ENCODE measurements at places on chromosomes 1 and 21.

- no peak for DNase-seq
These were observed 16.4 kb downstream of the CDCP2 start for GRCh38 chr1:54136269-54136896.

- DNase-seq: no peak
These were observed 131.9 kb downstream of the AK5 start for GRCh38 chr1:77413541-77414335.

DNA sequence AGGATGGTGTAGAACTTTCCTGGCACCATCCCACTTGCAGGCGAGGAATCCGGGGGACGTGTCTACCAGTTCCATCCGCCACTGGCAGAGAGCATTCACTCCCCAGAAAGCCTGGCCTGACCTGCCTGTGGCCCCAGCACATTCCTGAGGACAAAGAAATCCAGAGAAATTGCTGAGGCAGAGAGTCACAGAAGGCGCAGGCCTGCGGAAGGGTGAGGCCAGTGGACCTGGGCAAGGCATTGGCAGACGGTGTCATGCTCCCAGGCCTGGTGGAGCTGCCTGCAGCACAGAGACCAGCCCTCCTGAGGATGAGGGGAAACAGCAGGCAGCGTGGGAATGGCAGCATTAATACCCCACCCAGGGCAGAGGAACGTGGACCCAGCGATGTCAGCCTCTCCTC, 81.2 kb upstream of the F3 start:
- DNase-seq: no peak

GRCh38 chr1:174206148-174206836, 47.0 kb downstream of the RABGAP1L start:
- no peak for DNase-seq

DNA sequence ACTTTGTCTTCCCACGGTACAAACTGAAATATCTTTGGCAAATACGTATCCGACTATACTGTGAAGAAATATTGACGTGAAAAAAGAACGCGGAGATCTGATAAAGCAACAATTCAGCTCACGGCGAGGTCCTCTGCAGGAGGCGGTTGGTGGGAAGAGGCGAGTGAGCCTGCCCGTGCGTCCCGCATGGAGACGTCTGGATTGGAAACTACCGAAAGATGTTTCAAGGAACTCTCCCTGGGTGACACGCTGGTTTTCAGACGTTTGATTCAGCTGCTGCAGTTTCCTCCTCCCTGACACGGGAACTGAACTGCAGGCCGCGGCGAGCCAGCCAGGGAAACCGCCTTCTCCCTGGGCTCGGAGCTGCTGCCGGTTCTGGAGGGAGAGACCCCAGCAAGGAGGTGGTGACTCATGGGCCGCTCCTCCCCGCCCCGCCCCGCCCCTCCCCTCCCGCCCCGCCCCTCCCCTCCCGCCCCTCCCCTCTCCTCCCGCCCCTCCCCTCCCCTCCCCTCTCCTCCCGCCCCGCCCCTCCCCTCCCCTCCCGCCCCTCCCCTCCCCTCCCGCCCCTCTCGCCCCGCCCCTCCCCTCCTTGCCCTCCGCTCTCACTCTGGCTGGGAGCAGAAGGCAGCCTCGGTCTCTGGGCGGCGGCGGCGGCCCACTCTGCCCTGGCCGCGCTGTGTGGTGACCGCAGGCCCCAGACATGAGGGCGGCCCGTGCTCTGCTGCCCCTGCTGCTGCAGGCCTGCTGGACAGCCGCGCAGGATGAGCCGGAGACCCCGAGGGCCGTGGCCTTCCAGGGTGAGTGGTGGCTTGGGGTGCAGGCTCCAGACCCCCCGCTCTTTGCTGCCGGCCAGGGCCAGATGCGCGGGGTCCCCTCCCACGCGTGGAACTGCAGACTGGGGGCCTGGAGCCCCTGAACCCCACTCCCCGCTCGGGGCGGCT, at the start of gene COL6A1:
Gene COL6A1 (plus strand): TSS at position 620 of the 941 bp plus-strand sequence. CDS start 81 bp downstream, at position 701.
- DNase-seq: no peak

DNA sequence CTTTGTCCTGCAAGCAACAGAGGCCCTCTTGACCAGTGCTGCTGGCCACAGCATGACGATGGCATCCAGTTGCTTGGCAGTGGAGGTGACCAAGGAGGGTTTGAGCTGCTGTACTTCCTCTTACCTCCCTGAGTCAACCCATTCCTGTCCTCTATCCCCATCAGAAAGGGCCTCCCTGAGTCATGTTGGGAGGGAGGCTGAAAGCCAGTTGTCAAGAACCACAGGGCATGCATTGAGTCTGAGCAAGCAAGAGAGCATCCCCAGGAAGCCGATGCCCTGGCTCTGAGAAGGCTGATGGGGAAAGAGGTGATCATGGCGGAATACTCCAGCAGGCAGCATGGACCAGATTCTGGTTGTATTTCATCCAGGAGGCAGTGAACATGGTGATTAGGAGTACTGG, 69.6 kb downstream of the LACTBL1 start:
- no peak for DNase-seq

- no peak for DNase-seq
These were observed 613.0 kb downstream of the NPHP4 start for GRCh38 chr1:5379176-5379759.

GRCh38 chr1:174777262-174777661, 222.5 kb upstream of the CACYBP start:
- no peak for DNase-seq

- DNase-seq: no peak
These were observed 30.7 kb upstream of the IL20 start for GRCh38 chr1:206834711-206835110.

- DNase-seq: no peak
These were observed 1.5 kb downstream of the CSDE1 start for GRCh38 chr1:114756009-114756892.

DNA sequence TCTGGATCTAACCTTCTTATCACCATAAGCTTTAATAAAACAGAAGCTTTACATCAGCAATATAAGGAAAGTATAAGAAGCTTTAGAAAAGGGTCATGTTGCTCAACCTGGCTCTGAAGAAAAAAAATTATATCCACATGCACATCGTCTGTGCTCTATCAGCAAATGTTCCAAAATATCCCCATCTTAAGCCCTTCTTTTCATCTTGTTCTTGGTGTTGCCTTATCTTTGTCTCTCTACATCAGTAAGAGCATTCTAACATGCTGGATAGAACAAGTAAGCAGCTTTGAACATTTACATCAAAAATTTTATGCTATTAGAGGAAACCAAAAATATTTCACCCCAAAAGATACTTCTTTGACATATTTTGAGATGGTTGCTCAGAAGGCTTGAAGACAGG, 157.8 kb upstream of the SNX7 start:
- DNase-seq: no peak

DNA sequence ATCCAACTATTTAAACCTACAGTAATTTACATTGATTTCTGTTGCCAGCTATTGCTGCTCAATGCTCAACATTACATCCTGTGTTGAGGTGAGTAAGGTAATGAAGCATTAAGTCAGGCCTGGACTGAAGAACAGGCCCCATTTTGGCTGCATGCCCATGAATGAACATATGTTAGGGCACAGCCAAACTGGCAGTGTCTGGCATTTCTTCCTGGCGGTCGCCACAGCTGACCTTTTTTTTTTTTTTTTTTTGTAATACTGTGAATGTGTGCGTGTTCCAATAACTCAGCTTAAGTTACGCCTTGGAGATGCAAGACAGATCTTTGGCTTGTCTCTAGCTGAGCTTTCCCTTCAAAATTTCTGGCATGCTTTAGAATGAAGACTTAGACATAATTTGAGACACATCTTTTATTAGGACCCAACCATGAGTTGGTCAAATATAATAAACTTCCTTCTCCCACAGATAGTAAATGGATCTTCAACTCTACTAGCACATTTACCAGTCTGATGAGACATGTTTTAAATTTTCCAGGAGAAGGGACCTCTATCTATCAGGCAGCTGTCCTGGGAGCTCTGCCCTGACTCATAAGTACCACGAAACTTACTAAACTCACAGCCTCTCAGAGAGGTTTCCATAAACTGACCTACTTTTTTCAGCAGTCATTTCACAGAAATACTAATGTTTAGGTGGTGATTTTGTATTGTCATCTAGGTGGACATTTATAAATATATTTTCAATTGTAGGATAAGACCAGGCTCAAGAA, 341.1 kb upstream of the RUNX1 start:
- DNase-seq: no peak

DNA sequence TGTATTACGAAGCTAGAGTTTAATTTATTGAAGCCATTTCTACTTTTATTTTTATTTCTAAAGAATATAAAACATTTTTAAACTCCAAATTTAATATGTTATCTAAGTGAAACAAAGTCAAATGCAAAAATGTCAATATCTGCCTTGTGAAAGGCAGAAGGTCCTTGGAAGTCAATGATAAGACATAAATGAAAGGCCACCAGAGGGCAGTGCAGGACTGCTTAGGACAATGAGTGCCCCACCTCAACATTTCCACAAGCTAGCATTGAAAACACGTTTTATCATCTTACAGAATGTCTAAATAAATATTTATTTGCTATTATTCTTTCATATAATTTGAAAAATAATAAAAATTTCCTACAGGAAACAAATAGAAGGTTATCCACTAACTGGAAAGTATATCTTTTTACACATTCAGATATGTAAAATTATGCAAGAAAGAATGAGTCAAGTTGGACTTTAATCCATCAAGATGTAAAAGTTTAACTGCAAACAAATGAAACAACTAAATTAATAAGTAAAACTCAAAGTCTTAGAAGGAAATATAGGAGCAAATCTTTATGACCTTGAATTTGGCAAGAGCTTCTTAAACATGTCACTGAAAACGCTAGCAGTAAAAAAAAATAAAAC, 140.1 kb upstream of the FMN2 start:
- DNase-seq: peak; percentile 24

DNA sequence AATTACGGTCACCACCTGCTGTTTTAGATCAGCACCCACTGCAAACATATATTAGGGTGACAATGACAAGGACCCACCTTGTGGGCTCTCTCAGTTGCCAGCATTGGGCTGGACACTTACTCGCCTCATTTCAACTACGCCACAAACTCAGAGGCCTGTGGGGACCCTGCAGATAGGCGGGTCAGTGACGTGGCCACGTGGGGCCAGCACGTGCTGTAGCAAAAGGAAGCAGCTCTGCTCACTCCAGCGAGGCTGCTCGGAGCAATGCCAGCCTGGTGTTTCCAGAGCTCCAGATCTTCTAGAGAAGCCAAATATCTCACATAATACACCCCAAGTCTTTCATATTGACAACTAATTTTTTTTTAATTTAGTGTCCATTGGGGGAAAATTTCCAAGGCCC, 76.7 kb upstream of the TMEM51 start:
- DNase-seq: no peak

DNA sequence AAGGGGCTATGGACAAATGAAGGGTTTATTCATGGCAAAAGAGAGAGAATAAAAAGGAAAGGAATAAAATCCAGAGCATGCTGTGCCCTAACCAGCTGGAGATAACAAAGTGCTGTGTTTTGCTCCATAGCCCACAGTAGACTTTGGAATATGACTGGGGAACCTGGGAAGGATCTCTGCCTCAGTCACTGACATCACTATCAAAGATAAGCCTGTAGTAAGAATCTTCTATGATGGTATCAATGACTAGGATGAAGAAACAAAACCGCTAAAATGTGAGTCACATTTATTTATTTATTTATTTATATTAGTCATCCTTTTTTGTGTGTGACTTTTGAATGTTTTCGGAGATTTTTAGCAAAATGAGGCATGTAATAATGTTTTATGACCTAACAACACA, 56.3 kb downstream of the NVL start:
- no peak for DNase-seq

DNA sequence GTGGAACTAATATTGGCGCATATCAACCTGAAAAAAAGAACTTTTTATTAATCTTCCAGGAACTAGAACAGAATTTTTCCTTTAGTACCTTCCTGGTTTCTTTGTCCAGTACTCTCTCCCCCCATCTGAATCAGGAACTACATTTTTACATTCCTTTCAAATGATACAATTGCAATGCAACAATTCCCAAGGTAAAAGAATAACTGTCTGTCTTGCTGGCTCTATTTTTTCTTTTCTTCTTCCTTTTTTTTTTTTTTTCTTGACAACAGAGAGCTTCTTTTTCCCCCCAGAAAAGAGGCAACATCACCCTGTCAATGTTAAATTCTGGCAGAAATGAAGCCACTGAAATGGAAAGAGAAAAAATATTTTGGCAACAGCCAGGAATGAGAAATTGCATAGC, 4.5 kb upstream of the CD101 start:
- no peak for DNase-seq
